Panc1 (cell line): ENCODE measurements at places on chromosomes 4 and X.

- DNase-seq, result no peak
Observed at GRCh38 chr4:153204247-153204671, at the start of gene TRIM2. TSS of gene TRIM2 (plus strand) at chr4:153204443. CDS start at chr4:153204531, 88 bp downstream.

GRCh38 chrX:152844256-152844655 lies 13.4 kb downstream of the NSDHL start:
- DNase-seq, result no peak

DNA sequence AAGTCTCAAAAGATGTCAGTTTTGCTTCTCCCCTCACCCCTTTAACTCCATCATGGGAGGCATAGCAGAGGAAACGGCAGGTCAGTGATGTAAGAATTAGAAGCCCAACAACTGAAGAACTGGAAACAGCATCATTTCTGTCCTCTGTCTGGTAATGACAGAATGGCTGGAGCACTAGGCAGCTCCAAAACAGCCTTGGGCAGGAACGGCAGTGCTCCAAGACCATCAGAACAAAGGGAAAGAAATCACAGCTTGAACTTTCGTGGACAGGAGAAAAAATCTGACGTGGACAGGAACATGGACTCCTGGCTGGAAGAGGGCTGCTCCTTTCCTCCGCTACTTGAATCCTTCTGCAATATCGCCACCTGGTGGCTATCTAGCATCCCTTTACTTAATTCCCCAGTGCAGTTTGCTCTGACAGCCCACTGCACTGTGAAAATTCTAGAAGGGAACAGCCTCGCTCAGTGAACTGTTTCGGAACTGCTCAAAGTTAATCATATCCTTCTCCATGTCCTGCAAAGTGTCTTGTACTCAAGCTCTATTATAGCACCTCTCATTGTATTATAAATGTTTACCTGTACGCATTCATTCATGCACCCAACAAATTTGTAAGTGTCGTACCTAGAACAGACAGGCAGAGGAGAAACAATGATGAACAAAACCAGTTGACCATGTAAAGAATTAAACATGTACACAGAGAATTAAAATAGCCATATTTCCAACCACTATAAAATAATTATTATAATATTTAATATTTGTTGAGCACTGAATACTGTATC lies 20.4 kb downstream of the SLC25A53 start:
- peak; percentile 70 for DNase-seq

DNA sequence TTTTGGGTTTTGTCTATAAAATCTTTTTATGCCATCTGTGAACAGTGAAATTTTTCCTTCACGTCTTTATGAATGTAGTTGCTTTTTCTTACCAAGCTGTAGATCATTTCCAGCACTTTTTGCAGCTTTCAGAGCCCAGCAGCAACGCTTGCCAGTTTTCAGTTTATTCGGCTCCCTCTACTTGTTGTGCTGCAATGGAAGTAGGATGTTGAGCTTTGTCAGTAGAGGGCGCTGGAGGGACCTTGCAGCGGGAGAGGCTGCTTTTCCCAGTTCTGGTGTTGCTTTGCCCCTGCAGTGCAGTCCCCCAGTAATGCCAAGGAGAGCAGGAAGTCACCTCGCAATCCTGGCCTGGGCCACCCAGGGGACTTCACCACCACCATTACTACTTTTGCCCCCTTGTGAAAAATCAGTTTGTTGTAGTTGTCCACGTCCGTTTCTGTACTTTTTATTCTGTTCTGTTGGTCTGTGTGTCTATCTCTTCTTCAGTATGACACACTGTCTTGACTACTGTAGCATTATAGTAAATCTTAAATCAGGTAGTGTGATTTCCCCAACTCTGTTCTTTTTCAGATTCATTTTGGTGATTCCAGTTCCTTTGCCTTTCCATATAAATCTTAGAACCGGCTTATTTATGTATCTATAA lies 21.8 kb downstream of the CMC4 start:
- DNase-seq, result no peak
